ENCODE measurements at places on chromosomes 3 and 15.

- no peak for DNase-seq
These were observed 27.7 kb downstream of the CMSS1 start for GRCh38 chr3:99845331-99845730.

- no peak for DNase-seq
These were observed 9.1 kb downstream of the SEMA6D start for GRCh38 chr15:47726399-47726823.

GRCh38 chr3:71069797-71070196 is 513.7 kb downstream of the FOXP1 start:
- peak; percentile 38 for DNase-seq

DNA sequence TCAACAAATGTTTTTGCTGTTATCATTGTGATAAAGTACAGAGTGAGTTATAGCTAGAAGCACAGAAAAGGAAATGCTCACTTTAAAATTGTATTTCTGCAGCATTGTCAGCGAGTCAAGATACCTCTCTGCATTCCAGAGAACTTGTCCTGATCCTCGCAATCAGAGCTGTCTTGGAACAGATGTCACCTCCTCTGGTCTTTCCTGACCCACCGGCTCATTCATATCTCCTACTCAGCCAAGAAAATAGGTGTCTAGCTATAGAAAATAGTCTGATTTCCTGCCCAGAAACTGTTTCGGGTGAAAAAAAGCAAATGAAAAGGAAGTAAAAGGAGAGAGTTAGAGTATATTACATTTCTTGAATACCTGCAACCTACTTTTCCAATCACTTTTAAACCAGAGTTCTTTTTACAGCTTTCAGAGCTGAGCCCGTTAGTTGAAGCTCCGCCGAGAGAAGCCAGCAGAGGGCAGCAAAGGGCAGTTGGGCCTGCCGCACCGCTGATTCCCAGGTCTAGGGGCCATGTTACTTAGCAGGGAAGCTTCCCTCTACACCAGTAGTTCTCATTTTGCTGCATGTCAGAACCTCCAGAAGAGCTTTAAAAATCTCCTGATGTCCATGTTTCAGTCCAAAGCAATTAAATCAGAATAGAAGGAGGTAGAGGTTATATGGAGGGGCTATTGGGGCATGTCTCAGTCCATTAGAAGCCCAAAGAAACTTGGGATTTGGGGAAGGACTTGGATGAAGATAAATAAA is 185.7 kb upstream of the THRB start:
- peak; percentile 35 for DNase-seq

DNA sequence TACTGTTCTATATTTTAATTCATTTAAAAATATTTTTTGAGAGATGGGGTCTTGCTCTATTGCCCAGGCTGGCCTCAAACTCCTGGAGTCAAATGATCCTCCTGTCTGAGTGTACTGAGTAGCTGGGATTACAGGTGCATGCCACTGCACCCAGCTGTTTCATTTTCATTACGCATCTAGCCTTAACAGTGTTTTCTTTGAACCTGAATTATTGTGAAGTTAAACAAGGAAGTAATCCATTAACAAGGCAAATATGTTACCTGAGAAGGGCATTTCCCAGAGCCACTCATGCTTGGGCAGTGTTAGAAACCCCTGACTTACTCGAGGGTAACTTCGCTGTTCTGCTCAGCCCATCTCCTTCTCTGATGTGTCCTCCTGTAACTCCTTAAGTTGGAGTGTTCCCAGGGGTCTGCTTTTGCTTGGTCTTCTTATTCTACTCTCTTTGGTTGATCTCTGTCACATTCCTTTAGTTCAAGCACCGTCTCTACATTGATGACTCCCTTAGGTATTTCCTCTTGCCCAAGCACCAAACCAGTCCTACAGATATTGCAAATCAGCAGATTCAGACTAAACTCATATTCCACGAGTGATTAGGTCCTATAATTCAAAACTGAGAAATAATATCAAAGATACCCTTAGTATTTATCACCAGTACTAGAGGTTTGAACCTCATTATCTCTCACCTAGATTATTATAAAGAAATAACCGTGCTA is 107.9 kb downstream of the STAC start:
- no peak for DNase-seq

GRCh38 chr15:47607695-47608094 is 109.6 kb upstream of the SEMA6D start:
- peak; percentile 35 for DNase-seq

DNA sequence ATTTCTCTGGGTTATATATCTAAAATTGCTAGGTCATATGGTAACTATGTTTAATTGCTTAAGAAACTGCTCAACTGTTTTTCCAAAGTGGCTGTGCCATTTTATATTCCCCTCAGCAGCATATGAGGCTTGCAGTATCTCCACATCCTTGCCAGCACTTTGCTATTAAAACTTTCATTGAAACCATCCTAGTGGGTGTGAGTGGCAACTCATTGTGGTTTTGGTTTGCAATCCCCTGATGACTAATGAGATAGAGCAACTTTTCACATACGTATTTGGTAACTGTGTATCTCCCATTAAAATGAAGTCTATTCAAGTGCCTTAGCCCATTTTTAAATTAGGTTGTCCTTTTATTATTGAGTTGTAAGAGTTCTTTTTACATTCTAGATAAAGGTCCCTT is 17.3 kb downstream of the KPNA1 start:
- peak; percentile 64 for DNase-seq

- DNase-seq, result no peak
These were observed 27.9 kb upstream of the ACP3 start for GRCh38 chr3:132289316-132289715.

DNA sequence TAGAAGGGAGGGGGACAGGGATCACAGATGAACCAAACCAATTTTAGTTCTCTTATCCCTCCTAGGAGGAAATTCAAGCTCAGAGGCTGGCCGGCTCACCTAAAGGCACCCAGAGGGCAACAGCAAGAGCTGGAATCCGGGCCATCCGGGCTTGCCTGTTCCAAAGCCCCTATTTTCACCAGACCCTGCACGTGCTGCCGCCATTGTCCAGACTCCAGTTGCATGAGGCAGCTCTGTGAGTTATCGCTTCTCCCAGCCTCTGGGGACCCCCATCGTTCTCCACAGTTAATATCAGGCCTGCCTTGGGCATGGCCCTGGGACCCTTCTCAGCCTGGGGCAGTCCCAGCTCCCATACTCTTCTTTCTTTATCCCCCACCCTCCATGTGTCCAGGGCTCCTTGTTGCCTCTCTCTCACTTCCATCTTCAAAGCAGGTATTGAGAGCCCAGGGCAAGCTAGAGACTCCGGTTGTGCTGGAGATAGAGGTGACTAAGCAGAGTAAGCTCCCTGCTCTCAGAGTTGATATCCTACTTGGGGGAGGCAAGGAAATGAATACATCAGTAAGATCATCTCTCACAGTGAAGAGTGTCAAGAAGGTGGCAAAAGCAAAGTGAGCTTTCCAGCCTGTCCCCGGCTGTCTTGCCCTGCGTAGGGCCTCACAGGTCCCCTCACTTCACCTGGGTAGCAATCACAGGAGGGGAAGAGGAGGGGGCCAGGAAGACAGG is 322.8 kb downstream of the UACA start:
- DNase-seq, result no peak

- no peak for DNase-seq
These were observed 302.0 kb downstream of the WDR72 start for GRCh38 chr15:53457479-53457878.

- DNase-seq, result no peak
These were observed 22.0 kb upstream of the LEKR1 start for GRCh38 chr3:156803952-156804741.

- DNase-seq, result no peak
These were observed 381.0 kb downstream of the SOX2 start for GRCh38 chr3:182092662-182093262.

DNA sequence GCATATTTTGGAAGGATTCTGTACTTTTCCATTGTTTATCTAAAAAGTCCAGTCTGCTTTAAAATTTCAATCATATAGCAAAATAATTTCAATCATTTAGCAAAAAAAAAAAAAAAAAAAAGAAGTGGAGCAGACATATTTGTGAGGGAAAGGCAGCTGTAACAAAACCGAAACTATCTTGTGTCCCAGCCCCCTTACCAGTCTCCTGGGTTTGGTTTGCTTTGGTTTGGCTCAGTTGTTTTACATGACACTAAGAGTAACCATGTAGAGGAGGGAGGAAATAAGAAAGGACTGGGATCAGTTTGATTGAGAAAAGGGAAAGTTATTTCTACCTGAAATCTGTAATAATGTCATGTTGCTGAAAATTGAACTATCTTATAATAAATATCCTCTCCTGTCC is 158.8 kb upstream of the GADL1 start:
- no peak for DNase-seq

DNA sequence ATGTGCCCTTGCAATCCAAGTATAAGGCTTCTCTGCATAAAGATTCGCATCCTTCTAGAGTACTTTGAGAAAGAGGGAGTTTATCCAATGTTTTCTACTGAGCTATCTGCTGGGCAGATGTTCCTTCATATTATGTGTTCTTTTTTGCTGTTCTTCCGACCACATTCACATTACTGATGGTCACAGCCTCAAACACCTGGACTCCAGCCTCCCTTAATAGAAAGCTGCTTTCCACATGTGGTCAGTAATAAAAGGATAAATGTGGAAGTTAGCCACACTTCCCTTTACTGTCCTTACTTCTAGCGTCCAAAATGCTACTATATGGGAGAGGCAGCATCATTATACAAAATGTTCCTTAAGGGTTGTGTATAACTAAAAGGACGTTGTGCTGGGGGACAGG is 116.9 kb downstream of the CD47 start:
- DNase-seq, result no peak

DNA sequence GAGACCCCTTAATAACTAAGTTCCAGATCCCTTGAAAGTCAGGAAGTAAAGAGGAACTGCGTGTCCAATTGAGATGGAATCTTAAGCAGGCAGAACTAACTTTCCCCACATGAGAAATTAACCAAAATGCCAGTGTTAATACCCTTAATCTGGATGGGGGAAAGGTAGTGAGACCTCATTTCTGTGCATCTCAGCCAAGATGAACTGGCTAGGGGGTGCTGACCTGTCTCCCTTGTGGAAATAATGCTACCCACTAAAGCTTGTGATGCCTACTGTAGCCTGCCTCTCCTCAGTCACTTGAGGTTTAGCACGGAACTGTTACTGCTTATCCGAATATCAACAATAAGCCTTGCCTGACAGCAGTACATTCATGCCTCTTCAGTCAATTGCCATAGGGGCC is 15.1 kb downstream of the BOC start:
- no peak for DNase-seq

GRCh38 chr15:24940236-24940635 is 14.6 kb upstream of the SNRPN start:
- DNase-seq, result peak; percentile 43

GRCh38 chr3:61979638-61980037 is 393.7 kb downstream of the FEZF2 start:
- DNase-seq, result peak; percentile 46

- no peak for DNase-seq
These were observed 178.4 kb upstream of the CBLB start for GRCh38 chr3:106047221-106047620.

DNA sequence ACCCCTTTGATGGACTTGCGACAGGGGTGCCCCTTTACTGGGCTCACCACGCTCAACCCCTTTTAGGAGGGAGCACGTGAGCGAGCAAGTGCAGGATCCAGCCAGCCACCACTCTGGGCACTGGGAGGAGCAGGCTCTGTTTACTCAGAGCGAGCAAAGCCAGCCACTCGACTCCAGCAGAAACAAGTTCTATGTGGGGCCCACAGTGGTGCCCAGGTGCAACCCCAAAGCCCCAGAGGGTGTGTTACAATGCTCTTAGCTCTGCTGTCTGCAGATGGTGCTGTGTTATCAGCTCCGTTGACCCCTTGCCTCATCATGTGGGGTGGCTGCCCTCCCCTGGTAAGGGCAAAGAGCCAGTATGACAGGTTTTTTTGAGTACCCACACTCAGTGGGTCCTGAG is 120.3 kb upstream of the SUCLG2 start:
- no peak for DNase-seq

GRCh38 chr3:10417847-10418246 is 87.5 kb downstream of the ATP2B2 start:
- DNase-seq, result no peak

DNA sequence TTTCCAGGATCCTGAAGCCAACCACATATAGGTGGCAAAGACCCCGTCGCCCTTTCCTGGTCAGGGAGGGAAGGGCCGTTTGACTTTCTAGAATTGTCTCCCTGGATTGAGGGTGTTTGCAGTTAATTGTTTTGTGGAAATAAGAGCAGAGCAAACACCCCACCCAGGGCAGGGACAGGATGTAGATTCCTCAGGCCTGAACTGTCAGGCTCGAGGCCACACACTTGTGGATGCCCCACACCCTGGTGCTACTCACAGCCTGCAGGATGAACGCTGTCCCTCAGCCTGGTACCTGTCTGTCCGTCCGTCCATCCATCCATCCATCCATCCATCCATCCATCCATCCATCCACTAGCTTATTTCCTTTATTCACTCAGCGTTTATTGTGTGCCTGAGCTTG is 29.9 kb upstream of the FLNB start:
- no peak for DNase-seq

GRCh38 chr15:44710236-44711095 is 657 bp downstream of the PATL2 start:
- no peak for DNase-seq

DNA sequence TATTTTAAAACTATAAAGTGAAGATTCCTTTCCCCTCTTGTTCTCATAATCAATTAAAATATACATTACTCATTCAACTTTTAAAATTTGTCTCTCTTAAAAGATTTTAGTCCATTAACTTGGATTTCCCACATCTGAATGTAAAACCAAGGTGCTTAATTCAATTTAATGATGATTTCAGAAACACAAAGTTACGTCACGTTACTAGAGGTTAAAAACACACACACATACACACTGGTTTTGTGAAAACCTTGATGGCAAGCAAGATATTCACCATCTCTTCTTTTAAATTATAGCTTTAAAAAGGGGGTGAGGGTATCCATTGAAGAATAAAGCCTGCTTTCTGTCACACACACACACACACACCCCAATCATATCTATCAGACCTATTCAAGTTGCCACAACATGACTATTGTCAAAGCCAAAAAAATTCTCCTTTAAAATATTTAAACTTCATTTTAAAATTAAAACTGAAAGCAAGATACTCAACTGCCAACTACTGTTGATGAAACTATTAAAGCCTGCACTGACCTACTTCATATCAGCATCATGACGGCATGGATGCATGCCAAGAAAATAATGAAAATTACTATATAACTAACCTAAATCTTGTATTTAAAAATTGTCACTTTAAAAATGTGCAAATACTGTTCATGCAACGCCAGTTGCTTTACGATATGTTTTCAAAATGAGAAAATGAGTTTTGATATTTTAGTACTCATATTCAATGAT is 2.1 kb downstream of the RFX7 start:
- no peak for DNase-seq

GRCh38 chr3:51276046-51276445 is 109.0 kb upstream of the MANF start:
- no peak for DNase-seq

GRCh38 chr3:27357665-27358258 is 11.4 kb downstream of the NEK10 start:
- peak; percentile 28 for DNase-seq

GRCh38 chr15:27037501-27037900 is 66.5 kb downstream of the GABRG3 start:
- DNase-seq, result no peak

- DNase-seq, result no peak
These were observed 28.9 kb downstream of the IGSF10 start for GRCh38 chr3:151431940-151432339.

- no peak for DNase-seq
These were observed 69.1 kb downstream of the SEMA6D start for GRCh38 chr15:47786371-47786770.

- no peak for DNase-seq
These were observed 50.9 kb downstream of the CCR3 start for GRCh38 chr3:46293035-46293724.

- DNase-seq, result no peak
These were observed 4.7 kb downstream of the KBTBD13 start for GRCh38 chr15:65081270-65081669.

Measured in muscle of back (tissue), 13 donors.